Activated CD8-positive, alpha-beta T cell treated with anti-CD3 and anti-CD28 coated beads, Interleukin-2, amount 10 ng/mL, durations not matched to agents 7 days and 5 days (primary cell): ENCODE measurements at places on chromosomes 13 and 19.

GRCh38 chr19:21101521-21102242 is 19.7 kb downstream of the ZNF714 start:
- DNase-seq = no peak

GRCh38 chr13:27274631-27275030 is 4.0 kb downstream of the RASL11A start:
- DNase-seq = no peak

- no peak for DNase-seq
These were observed 3.4 kb downstream of the PALM3 start for GRCh38 chr19:14058182-14059092.

DNA sequence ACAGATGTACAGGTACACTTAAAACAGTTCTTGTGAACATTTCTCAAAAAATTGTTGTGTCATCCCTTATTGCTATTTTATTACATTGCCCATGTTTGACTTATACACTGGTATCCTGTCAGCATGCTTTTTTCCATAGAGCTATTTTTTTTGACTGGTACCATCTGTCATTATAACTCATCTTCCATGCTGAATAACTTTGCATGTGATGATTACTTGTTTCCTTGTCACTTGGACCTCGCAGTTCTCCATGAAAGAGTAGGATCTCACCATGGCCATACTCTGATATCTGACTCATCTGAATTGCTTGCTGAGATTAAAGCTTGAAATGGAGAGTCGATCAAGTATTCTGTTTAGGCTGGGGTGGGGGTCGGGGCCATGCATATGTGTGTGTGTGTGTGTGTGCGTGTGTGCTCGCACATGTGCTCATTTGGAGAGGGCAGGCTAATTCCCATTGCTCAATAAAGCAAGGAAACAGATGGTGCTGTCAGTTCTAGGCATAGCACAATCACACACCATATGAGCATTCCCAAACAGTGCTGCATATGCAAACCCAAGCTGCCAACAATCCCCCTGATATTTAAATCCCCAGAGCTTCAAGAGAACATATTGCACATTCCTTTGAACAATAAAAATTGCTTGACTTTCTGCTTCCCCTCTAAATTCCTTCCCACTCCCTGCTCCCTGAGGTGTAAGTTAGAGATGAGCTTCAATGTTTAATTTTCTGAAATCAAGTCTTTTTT is 62.9 kb downstream of the NHLRC3 start:
- no peak for DNase-seq

- no peak for DNase-seq
These were observed 1186.3 kb downstream of the UQCRFS1 start for GRCh38 chr19:28026636-28027035.

DNA sequence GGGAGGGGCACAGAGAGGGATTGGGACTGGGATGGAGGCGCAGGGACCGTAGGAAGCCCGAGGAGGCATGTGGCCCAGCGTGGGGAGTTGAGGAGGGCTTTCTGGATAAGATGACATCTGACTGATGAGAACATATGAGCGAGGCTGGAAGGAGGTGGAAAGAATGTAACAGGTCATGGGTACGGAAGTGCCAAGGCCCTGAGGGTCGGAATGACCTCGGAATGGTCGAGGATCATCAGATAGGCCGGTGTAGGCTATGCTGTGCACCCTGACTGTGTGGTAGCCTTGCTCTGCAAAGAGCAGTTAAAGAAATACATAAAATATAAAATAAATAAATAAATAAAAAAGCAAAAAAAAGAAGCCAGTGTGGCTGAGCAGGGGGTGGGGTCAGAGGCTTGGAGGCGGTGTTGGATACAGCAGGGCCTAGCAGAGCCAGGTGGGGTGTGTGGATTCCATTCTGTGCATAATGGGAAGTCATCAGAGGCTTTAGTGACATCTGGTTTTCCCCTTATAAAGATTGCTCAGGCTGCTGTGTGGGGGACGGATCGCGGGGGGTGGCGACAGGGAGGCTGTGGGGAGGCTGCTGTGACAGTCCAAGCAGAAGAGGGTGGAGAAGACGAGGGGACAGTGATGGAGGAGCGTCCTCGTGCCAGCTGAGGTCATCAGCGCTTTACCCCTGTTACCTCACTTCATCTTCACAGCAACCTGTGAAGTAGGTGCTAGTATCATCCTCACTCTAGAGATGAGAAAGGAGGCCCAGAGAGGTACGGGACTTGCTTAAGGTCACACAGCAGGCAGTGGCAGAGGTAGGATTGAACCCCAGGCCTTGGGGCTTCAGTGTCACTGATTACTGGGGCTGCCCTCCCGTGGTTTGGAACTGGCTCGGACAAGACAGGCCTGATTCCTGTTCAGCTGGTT is 5.0 kb downstream of the PAK4 start:
- DNase-seq = no peak

DNA sequence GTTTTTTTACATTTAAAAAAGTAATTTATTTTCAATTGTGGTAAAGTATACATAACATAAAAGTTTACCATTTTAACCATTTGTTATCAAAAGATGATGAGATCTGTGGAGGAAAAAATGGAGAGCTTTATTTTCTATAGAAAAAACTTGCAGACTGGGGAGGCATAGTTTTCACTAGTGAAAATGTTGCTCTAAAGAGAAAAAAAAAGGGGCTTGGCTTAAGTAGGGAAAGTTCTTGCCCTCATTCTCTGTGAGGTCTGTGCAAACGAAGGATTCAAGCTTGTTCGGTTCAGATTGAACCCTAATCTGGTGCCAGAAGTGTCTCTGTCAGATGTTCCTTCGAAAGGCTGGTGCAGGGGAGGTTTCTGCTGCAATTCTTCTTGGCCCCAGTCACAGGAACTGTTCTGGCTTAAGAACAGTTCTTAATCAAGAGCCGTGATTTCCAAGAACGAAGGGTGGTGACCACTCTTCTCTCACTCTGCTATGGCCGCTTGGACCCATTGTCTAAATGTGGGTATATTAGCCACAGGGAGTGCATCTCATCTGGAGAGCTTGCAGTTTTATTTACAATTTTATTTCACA is 42.1 kb downstream of the PCCA start:
- DNase-seq = no peak

GRCh38 chr19:29588095-29588494 is 18.0 kb upstream of the POP4 start:
- DNase-seq = no peak

DNA sequence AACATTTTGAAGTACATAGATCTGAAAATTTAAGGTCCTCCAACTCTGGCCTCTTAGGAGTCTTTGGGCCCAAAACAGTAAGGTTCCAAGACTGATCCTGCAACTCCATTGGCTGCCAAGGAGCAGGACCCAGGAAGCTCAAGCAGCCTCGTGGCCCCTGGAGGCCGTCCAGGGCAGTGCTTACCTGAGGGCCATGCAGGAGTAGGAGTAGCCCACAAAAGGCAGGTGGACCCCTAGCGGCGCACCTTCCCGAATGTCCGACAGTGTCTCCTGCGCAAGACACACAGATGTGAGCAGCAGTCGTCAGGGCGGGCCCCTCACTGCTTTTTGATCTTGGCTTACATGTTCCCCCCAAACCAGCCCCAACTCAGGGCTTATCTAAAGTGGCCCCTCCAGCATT is 5.7 kb upstream of the SIX5 start:
- no peak for DNase-seq

DNA sequence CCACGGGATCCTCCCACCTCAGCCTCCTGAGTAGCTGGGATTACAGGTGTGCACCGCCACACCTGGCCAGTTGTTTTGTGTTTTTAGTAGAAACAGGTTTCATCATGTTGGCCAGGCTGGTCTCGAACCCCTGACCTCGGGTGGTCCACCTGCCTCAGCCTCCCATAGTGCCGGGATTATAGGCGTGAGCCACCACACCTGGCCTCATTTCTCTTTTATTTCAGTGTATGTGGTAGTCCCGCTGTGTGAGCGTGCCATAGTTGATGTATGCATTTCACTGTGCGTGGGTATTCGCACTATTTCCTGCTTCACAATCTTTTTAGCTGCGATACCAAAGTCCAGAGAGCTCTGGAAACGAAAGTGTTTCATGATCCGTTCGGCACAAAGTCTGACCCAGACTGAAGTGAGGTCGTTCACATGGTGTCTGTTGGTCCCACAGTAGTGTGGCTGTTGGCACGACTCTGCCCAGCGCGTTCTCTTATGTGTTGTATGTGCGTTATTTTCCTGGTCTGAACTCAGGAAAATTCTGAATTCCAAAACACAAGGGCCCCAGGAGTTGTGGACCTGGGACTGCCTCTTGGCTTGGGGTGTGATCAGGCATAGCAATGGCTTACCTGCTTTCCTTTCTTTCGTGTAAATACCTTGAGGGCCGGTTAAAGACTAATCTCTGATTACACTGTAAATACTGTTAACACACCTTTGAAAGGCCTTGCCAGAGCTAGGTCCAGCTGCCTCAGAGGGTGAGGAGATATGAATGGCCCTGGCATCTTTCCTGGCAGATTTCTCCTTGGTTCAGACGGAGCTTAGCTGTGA is 8.6 kb downstream of the EPN1 start:
- DNase-seq = no peak

- no peak for DNase-seq
These were observed 622 bp downstream of the RASA3 start for GRCh38 chr13:114131583-114132418.

DNA sequence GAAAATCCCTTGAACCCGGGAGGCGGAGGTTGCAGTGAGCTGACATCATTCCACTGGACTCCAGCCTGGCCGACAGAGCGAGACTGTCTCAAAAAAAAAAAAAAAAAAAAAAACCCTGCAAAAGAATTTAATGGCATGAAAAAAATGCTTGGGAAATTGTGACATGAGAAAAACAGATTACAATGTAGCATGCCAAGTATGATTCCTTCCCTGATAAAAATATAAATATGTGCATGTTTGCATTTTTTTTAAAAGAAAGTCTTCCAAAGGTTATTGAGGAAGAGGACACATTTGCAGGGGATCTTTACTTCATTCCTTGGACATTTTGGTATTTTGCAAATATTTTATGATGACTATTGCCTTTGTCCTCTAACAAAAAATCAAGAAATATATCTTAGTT is 14.5 kb upstream of the ZBTB32 start:
- no peak for DNase-seq

GRCh38 chr13:83634601-83635000 is 247.7 kb downstream of the SLITRK1 start:
- no peak for DNase-seq

- no peak for DNase-seq
These were observed 35.4 kb downstream of the ZNF557 start for GRCh38 chr19:7104747-7105447.

DNA sequence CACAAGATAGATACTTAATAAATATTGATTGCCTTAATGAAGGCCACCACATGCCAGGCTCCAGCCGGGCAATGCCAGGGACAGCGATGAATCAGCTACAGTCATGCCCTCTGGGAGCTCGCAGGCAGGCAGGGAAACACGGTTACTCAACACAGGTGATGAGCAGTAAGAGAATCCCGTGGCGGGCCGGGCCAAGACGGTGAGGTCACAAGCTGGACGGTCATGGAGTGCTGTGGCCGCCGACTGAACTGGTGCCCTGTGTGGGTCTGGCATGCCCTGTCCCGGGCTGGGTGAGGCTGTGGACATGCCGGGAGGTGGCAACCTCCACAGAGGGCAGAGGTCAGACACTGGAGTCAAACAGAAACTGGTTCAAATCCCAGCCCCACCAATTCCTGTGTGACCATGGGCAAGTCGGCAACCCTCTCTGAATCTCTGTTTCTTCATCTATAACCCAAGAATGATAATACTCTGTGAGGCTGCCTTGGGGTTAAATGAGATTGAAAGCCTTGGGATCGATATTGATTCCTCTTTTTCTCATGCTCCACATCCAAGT is 13.2 kb upstream of the PAK4 start:
- DNase-seq = no peak

DNA sequence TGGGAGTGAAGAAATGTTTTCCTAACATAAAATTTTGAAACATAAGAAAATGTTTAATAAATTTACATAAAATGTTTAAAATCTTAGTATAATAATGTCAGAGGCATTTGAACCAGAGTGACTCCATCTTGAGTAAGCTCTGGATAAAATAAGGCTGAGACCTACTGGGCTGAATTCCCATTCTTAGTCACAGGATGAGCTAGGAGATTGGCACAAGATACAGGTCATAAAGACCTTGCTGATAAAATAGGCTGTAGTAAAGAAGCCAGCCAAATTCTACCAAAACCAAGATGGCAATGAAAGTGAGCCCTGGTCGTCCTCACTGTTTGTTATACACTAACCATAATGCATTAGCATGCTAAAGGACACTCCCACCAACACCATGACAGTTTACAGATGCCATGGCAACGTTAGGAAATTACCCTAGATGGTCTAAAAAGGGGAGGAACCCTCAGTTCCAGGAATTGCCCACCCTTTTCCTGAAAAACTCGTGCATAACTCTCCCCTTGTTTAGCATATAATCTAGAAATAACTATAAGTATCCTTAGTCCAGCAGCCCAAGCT is 1184.0 kb downstream of the UQCRFS1 start:
- no peak for DNase-seq

GRCh38 chr13:23159760-23160637 is 20.8 kb upstream of the SGCG start:
- no peak for DNase-seq

- DNase-seq = no peak
These were observed 3.1 kb downstream of the PRKACA start for GRCh38 chr19:14114439-14114838.

DNA sequence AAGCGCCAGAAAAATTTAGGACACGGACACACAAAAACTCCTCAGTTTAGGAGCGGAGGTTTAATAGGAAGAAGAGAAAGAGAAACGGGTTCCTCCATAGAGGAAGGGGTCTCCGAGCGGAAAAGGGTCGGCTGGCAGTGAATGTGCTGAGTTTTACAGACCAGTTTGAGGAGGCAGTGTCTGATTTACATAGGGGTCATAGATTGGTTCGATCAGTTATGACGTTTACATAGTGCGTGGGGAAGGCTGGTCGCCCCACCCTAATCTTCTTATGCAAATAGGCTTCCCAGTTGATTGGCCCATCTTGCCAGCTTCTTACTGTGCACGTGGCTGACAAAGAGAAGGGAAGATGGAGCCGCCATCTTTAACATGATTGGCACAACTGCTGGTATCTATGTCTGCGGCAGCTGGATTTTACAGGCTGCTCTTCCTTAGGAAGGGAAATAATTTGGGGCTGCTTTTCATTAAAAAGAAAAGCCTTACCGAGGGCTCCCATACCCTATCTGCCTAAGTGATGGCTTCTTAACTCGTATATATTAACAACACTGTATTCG is 1.2 kb upstream of the ZNF225 start:
- DNase-seq = no peak

GRCh38 chr19:41886761-41887710 is 4.1 kb downstream of the ARHGEF1 start:
- peak; percentile 90 for DNase-seq

DNA sequence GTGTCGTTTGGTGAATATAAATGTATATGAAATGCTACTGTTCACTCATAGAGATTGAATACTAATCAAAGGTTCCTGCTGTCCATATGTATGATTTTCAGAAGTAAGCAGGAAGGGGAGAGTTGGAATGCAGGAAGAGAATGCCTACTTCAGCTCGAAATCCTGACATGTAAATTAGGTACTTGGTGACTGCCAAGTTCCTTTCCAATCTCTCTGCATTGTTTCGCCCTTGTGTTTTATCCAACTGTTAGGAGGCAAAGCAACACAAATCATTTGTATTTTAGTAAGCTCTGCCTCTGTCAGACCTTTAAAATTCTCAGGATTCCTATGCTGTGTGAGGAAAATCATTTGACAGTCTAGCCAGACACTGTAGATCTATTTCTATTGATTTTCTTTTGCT is 9.0 kb downstream of the STARD13 start:
- DNase-seq = no peak
